LHCN-M2 (cell line): ENCODE measurements at places on chromosomes 12 and 14.

GRCh38 chr14:64634558-64634957 lies 69.7 kb upstream of the PLEKHG3 start:
- no peak for DNase-seq

DNA sequence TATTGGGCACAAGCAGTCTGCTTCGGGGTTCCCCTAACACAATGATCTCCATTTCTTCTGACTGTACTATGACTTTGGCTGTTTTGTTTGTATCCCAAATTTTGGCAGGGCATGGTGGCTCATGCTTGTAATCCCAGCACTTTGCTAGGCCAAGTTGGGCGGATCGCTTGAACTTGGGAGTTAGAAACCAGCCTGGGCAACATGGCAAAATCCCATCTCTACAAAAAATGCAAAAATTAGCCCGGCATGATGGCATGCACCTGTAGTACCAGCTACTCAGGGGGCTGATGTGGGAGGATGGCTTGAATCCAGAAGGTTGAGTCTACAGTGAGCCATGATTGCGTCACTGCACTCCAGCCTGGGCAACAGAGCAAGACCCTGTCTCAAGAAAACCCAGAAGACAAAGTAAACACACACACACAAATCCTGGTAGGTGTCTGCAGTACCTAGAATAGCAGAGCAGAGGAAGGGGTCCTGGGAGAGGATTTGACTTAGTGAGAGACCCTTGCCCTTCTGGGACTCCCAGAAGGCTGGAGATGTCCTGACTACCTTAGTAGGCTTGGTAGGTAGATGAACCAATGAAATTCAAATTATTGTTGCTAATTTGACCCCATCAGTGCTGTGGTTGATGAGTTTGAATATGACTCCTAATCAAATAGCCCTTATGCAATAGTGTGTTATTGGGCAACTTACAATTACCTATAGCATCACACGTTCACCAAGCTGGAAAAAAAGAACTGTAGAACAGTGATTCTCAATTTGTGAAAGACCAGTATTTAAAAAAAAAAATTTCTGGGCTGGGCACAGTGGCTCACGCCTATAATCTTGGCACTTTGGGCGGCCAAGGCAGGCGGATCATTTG lies 6.8 kb upstream of the AEBP2 start:
- DNase-seq = no peak

DNA sequence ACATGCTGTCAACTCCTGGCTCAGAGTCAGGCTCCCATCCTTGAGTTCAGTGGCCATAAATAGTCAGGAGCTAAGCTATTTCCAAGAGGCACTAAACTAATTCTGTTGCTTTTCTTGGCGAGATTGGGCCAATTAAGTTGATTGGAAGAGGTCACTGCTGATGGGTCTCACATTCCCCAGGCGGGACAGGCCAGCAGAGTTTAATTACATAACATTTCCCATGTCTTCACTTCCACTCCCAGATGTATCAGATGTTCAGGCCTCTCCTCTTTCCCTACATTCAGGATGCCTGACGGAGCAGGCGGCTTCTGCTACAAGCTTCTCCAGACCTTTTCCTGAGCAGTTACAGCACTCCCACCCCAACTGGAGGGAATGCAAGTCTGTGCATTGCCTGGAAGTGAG lies 5.3 kb downstream of the NTF3 start:
- DNase-seq = no peak

DNA sequence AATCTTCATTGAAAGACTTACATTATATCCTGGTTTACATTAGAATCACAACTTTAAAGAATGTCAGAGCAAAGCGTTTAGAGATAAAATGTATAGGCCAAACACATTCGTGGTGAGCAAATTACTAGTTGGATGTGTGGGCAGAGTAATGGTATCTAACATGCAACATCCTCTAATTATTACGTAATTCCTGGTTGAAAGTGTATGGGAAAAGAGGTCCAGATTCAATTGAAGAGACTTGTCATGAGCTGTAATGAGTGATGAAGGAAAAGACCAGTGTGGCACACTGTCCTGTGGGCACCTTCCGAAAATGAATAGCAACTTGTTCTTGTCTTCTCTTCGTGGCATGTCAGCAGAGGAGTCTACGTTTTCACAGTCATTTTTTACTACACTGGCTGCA lies 192.8 kb downstream of the LRIG3 start:
- DNase-seq = peak; percentile 17

- DNase-seq = peak; percentile 67
These were observed 13.4 kb downstream of the ASB2 start for GRCh38 chr14:93962701-93963601.

GRCh38 chr14:84543859-84544258 lies 986.1 kb upstream of the FLRT2 start:
- DNase-seq = no peak

GRCh38 chr14:89736881-89737280 lies 217.6 kb downstream of the EFCAB11 start:
- no peak for DNase-seq

- DNase-seq = no peak
These were observed 210.5 kb downstream of the ETNK1 start for GRCh38 chr12:22835431-22835830.

- no peak for DNase-seq
These were observed 125.0 kb upstream of the DHRS4 start for GRCh38 chr14:23828616-23829015.

GRCh38 chr12:130606231-130606630 lies 109.9 kb downstream of the RIMBP2 start:
- no peak for DNase-seq

DNA sequence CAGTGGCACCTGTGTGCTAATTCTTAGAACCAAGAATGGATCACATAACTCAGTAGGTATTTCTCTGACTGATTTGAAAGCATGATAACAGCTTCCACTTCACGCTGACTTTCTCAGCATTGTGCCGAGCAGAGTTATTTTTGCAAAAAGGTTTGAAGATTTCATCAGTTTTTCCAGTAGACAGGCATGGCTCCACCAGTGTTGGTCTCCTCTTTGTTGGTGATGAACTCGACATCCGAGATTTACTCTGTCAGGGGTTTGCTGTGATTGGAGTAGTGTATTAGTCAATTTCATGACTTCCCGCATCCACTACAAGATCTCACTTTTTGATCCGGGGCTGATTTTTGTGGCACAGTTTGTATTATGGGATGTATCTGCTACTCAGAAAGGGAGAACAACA lies 85.3 kb downstream of the PRKCH start:
- no peak for DNase-seq

GRCh38 chr14:83255015-83255726 lies 1721.5 kb upstream of the SEL1L start:
- peak; percentile 18 for DNase-seq

DNA sequence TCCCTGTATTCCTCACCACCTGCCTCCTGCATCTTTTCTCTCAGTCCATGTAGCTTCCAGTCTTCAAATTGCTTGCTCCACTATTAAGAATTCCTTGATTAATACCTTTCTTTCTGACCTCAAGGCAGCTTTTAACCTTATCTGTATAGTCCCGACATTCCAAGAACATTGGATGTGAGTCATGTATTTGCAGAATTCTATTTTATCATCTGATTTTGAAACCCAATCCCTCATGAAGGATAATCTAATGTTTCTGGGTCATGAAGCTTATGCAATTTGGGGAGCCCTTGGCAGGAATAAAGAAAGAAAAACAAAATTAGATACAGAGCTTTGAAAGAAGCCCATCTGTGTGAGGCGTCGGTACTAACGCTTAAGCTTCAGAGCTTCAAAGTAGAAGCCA lies 63.4 kb upstream of the CCND2 start:
- peak; percentile 5 for DNase-seq

DNA sequence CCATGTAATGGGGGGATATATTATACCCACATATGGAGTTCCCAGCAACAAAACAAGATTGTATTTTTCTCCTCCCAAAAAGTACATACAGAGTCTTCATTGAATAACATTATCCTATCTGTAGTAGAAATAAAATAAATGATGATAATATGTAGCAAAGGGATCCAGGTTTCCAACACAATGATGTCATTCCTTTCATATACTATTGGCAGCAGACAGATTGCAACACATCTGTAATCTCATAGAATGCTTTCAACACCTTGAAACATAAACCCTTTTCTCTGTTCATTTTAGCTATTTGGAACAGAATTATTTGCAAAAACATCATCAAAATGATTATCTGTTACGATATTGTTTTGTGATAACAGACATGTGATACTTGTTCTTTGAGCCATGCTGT lies 317.6 kb downstream of the DPF3 start:
- DNase-seq = no peak

DNA sequence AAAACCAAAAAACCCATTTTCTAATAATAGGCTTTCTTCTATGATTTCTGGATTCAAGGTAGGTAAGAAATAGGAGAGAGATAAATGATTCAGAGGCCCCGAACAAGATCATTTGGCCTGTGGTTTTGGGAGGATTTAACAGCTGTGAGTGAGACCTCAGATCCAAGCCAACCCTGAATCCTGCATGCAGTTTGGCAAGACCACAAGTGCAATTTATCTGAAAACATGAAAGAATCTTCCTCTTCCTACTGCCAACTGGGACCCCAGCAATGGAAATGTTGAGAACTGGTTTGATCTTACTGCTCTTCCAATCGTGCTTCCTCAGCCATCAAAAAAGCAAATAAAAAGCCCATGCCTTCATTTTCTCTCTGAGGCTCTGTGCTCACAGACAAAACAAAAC lies 519.7 kb upstream of the TBX3 start:
- peak; percentile 2 for DNase-seq

DNA sequence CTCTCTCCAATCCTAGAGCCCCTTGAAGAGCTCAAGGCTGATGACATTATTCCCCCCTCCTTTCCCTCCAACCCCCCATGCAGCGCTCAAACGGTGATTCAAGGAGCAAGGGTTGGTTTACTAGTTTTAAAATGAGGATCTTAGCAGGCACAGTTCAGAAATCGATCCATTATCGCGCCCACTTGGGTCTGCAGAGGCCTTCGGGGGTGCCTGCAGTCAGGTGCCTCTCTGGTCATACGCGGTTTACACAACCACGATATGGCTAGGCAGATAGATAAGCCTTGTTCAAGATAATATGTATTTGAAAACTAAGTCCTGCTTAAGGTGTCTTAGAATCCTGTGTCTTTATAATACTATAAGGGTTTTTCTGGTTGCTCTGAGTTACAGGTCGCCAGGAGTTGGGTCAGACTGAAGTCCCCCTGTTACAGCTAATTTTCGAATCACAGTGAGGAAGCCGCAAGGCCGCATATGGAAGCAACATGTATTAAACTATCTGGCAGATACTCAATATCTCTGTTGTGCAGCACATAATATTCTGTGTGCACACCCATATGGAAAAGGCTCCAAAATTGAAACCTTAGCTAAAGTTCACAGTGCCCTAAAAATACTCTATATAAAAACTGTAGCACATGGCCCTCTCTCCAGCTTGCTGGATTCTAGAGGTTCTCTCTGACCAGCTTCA lies 10.0 kb downstream of the BHLHE41 start:
- no peak for DNase-seq

GRCh38 chr14:55127460-55127951 lies 1.5 kb upstream of the LGALS3 start:
- peak; percentile 43 for DNase-seq

DNA sequence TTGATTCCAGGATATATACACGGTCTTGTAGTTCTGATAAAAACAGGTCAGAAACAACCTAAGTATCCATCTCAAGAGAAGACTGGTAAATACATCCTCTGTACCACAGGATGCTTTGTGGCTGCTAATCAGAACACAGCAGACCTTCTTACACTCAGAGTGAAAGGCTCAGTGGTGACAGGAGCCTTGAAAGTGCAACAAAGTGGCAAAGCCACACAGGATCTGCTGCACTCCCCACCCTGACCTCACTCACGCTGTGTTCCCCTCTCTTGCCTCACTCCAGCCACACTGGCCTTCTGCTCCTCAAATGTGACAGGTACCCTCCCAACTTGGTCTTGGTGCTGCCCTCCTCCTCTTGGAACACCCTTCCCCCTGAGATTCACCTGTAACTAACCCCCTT lies 98.1 kb upstream of the GRIP1 start:
- no peak for DNase-seq

GRCh38 chr14:36078080-36078479 lies 98.4 kb downstream of the PTCSC3 start:
- no peak for DNase-seq

- DNase-seq = no peak
These were observed at the start of gene AQP5 for GRCh38 chr12:49961111-49961922. Gene AQP5 (plus strand): TSS chr12:49961872. CDS start chr12:49962018, 146 bp downstream.

GRCh38 chr14:69684461-69685217 lies 73.2 kb downstream of the SUSD6 start:
- DNase-seq = no peak

- DNase-seq = peak; percentile 69
These were observed 60.6 kb downstream of the PTPRB start for GRCh38 chr12:70576341-70577282.

- no peak for DNase-seq
These were observed 196.5 kb upstream of the PZP start for GRCh38 chr12:9404469-9405260.

DNA sequence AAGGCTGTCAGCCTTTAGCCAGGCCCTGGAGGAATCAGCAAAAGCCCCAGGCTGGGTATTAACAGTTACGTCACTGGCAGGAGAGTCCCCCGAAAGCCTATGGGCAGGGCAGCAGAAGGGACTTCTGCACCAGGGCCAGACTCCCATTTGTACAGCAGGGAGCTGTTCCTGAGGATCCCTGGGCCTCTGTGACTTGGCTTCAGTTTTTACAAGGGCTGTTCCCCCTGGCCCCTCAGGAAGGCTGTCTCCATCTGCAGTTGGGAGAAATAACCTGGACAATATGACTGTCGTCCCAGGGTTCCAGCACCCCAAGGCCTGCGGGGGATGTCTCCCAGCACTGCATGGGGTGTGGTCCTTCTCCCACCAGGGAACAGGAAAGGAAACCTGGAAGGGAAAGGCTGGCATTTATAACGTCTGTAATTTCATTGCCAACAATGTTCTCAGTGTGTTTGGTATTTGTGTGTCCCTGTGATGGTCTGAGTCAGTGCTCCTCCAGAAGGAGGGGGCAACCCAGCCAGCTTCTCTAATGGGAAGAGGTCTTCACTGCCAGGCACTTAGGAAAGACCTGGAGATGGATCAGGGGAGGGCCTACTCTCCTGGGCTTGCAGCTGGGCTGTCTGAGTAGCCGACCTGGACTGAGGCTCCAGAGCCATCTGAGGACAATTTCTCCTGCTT lies 42.4 kb downstream of the ERH start:
- peak; percentile 15 for DNase-seq

- DNase-seq = peak; percentile 63
These were observed 2.0 kb upstream of the PCNX1 start for GRCh38 chr14:70905301-70905700.

DNA sequence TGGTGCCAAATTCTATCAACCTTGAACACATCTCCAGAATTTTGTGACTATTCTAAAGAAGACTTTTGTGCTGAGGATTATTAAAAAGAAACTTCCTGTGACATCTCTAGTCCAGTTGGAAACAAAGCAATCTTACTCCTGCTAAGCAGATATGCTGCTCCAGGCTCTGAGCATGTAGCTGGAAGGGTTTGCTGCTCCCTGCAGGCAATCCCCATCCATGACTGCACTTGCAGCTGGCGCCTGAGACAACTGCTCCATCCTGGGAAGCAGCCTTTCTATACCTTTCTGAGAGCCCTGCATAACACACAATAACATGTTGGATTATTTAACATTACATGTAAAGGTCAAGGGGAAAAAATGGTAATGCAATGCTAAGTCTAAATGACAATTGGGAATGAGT lies 105.1 kb downstream of the NDUFA12 start:
- DNase-seq = no peak
